ENCODE measurements at places on chromosomes 7 and 10.

- no peak for DNase-seq
These were observed 274.6 kb upstream of the COBL start for GRCh38 chr7:51591223-51591622.

GRCh38 chr7:82559193-82559805, 115.7 kb upstream of the CACNA2D1 start:
- DNase-seq, result no peak

- no peak for DNase-seq
These were observed 6.2 kb downstream of the NIPSNAP2 start for GRCh38 chr7:55970561-55970960.

DNA sequence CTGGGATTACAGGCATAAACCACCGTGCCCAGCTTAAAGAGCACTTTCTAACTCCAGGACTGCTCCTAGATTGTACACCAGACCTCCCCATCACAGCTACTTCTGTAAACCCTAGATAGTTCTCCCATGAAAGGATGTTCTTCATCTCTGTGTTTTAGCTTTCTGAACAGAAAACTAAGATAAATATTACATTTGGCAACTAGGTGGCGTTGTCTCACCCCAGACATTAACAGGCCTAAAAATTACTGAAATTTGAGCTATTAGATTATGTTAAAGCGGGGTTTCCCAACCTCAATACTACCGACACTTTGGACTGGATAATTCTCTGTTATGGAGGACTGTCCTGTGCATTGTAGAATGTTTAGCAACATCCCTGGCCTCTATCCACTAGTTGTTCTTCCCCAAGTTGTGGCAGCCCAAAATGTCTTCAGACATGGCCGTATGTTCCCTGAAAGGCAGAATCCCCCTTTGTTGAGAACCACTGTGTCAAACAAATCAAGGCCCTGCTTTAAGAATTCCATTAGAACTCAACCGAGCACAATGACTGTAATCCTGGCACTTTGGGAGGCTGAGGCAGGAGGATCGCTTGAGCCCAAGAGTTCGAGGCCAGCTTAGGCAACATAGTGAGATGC, 19.1 kb downstream of the ATOH7 start:
- peak; percentile 78 for DNase-seq

DNA sequence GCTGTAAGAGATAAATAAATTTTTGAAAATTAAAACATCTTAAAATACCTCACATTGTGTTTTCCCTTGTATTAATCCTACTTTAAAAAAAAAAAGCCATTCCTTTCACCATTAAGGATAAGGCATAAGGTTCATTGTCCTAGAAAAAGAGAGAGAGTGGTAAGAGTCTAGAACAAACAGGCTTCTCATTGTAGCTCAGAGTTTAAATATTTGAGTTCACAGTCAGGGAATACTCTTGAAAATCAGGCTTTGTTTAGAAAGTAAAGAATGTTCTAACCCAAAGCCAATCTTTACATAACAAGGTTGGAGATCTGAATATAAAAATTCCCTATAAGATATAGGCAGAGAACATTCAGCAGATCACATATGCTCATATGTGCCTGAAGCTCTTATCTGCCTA, 40.2 kb upstream of the TES start:
- DNase-seq, result peak; percentile 27

- DNase-seq, result peak; percentile 80
These were observed 58.2 kb downstream of the ENTPD1 start for GRCh38 chr10:95814011-95814727.

- no peak for DNase-seq
These were observed 22.0 kb downstream of the CYTH3 start for GRCh38 chr7:6250364-6250833.

DNA sequence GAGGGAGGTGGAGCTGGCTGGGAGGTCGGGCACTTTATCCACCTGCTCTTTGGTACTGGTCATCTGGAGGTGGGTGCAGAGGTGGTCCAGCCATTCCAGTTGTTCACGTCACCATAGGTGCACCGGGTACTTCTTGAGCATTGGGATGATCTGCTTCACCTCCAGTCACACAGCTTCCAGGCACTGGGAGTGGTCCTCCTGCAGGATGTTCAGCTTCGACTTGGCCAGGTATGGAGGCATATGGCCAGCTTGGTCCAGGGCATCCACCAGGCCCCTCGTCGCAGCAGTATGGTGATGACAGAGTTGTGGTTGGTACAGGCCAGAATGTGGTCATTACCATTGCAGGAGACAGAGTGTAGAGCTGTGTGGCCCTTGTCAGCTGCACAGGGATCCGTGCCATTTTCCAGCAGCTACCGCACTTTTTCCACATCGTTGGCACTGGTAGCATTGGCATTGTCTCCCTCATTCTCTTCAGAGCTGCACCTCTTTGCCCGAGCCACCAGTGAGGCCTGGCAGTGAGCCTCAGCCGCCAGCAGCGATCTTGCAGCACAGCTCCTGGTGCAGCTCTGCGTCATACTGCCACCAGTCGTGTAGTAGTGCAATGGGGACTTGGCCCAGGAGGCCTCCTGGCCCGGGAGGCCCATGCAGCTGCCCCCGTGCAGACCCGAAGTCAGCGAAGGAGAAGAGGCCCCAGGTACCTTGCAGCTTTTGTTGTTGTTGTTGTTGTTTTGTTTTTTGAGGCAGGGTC, 150.9 kb downstream of the ZNF22 start:
- no peak for DNase-seq

GRCh38 chr10:63129888-63130287, 3.2 kb upstream of the NRBF2 start:
- DNase-seq, result no peak

DNA sequence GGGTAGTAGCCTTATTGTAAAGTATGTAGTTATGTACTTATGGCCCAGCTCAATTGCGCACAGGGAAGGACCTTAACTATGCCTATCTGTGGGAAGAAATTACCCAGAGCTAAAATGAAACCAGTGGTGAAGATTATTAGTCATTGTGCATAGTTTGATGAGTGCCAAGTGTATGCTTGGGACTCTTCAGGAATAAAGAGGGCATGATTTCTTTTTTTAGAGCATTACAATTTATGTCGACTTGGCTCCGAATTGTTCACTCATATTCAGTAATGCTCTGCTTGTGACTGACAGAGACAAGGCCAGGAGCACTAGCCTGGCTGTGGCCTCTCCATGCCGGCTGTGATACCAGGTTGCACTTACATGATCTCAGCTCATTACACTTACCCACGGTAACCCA, 269.5 kb downstream of the TRIL start:
- DNase-seq, result peak; percentile 29

GRCh38 chr10:118582511-118582910, 12.9 kb downstream of the PRLHR start:
- DNase-seq, result no peak

- no peak for DNase-seq
These were observed 46.9 kb downstream of the GPAM start for GRCh38 chr10:112136486-112137153.

DNA sequence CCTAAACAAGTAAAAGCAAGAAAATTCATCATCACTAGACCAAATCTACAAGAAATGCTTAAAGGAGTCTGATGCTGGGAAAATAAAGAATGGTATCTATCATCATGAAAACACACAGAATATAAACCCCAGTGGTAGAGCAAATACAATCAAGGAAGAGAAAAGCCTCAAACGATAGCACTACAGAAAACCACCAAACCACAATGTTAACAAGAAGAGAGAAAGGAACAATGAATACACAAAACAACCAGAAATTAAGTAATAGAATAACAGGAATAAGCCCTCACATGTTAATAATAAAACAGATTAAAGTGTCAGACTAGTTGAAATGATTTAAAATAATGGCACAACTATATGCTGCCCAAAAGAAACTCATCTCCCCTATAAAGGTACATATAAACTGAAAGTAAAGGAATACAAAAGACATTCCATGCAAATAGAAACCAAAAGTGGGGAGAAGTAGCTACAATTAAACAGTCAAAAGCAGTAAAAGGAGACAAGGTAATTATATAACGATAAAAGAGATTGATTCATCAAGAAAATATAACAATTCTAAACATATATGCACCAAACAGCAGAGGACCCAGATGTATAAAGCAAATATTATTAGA, 77.3 kb downstream of the JMJD1C start:
- DNase-seq, result no peak

- no peak for DNase-seq
These were observed 81.9 kb upstream of the C1GALT1 start for GRCh38 chr7:7100432-7100849.

Measured in adipocyte (in vitro differentiated cells).